ENCODE measurements at places on chromosomes 1 and 21. TPM values are rescaled to one million over a fixed set of nuclear protein-coding genes. Genes with fewer than 3 reads are reported as not detected.

PCSK9 gene
- total RNA-seq, result under 0.01 TPM

COL9A2 gene
- total RNA-seq, result 0.12 TPM

MOB3C gene
- 7.0 TPM for total RNA-seq

- DNase-seq, result no peak
These were observed 124.2 kb downstream of the LIPI start for GRCh38 chr21:14086553-14086952.

DNA sequence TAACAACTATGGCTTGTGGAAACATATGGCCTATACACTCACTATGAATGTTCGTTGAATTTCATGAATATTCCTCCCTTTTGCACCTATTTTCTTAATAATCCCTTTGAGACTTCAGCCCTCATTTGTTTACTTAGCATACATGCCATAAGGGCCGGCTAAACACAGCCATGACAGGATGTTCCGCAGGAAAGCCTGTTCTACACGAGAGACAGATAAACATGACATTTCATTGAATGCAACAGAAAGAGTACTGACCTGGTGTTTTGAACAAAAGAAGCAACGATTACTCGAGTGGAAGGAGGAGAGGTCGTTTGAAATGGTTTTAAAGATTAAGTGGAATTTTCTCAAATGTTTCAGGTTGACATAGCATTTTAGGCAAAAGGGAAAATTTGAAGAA is 459.5 kb upstream of the CXADR start:
- DNase-seq, result no peak

DNA sequence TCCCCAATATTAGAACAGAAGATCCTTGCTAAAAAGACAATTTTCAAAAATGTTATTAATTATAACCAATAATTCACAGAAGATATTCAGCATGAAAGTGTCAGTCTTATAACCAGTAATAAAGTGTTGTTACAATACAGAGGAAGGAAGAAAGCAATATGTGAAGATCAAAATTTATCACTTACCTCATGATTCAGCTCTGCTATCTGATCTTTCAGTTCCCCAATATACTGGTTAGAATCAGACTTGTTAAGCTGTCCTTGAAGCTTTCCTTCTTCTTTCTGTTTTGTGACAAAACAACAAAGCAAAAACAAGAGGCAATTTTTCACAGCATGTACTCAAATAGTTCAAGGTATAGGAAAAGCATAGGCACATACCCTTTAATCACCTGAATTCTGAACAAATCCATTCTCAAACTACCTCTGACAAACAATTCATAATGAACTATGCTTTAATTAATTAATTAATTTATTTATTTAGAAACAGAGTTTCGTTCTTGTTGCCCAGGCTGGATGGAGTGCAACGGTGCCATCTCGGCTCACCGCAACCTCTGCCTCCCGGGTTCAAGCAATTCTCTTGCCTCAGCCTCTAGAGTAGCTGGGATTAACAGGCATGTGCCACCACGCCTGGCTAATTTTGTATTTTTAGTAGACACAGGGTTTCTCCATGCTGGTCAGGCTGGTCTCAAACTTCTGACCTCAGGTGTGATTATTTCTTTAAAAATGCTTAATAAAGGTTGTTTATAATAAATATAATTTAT is 76.9 kb upstream of the GFI1 start:
- DNase-seq, result no peak

DNA sequence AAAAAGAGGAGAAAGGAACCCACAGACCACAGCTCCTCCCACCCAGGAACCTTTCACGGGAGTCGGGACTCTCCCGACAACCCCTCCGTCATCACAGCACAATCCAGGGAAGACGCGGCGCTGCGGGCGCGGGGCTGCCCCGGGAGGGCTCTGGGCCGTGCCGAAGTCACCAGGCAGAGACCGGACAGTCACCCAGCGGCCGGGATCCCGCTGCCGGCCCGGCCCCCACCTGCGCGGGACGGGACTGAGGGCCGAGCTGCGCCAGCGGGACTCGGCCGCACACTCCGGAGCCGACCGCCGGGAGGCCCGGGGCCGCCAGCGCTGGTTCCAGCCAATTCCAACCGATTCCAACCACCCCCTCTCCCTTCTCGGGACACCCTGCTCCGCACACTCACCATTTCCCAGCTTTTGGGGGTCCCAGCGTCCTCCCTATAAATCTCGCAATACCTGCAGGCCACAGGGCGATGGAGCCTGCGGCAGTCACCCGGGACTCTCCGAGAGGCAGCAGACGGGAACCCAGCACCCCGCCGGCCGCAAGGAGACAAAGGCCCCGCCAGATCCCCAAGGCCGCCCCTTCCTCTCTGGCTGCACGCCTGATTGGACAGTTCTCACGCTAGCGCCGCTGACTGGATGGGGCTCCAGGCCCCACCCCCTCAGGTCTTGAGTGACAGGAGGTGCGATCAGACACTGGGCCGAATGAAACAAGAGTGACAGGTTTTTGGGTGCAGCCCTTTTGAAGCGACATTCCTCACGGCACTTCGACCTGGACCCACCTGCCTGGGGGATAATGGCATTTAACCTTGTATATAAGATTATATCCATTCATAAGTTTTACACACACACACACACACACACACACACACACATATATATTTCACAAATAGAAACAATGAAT is at the start of gene ZNF695:
Gene ZNF695, minus strand, starts transcription at position 547 of the 895 bp plus-strand sequence. Its CDS starts 149 bp downstream, at position 398.
- DNase-seq, result peak; percentile 96

DNA sequence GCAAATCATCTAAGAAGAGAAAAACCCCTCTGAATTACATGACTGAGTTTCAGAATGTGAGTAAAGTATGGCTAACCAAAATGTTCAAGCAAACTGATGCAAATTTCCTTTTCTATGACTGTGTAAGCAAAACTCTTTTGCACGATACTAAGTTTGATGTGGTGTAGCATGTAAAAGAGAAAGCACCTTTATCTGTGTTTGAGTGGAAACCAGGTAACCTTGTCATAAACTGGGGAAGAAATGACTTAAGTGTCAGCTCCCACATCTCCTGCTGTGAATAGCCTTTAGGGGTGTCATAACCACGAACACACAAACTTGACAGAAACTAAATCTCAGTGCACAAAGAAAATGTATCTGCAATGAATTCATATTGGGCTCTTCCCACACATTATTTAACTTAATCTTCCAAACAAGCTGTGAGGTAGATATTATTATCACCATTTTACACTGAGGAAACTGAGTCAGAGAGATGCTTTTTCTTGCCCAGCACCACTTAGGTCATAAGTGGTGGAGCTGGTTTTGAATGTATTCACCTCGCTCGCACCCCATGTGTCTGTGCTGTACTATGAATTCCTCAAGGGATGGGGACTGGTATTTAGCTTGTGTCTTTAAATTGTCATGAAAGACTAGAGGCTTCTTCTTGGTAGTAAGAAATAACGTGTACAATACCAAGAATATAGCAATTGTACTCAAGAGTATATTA is 32.9 kb upstream of the IL12RB2 start:
- no peak for DNase-seq

DNA sequence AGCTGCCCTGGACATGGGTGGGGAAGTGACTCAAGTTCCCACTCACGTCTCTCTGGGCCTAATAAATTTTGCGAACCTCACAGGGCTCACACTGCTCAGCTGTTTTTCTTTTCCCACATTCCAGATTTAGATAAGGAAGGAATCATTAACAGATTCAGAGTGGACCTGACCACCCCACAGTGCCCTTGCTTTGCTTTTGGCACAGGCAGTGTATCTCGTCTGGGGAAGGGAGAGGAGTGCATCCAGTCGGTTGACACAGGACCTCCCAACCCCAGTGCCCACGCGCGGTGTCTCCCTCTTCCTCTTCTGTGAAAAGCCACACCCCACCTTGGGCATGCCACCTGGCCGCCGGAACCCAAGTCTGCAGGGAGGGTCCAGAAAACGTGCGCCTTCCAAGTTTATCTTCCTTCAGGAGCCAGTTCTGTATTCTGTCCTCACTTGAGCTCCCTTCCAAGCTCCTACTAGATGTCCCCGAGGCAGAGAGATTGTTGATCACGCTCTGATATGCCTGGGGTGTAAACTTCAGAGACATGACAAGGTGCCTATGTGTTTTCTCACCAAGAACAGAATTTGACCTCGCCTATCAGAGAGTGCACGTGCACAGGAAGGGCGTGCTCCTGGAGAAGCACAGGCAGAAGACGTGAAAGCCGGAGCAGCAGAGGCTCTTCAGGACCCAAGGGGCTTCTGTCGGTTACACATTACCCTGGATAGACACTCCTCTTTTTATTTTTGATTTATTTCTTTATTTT is 9.5 kb upstream of the SLC2A5 start:
- DNase-seq, result peak; percentile 74

DNA sequence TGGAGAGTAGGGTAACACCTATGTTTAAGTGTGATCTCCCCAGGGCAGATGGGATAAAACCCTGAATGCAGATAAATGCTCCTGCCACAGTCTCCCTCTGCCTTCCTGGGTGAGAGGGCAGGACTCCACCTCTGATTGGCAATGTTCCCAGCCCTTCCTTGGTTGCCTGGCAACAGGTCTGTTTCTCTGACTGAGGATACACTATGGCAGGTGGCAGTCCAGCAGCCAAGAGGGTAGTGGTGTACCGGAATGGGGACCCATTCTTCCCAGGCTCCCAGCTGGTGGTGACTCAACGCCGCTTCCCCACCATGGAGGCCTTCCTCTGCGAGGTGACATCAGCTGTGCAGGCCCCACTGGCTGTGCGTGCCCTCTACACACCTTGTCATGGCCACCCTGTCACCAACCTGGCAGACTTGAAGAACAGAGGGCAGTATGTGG is at the start of gene DCDC2B:
Gene DCDC2B, plus strand, starts transcription at position 199 of the 438 bp plus-strand sequence. Its CDS starts 5 bp downstream, at position 204.
- DNase-seq, result peak; percentile 72

Measured in RPMI7951 (cell line).